EL (cell line): ENCODE measurements at places on chromosomes 3 and 15.
A peak's percentile ranks its signal among the peaks of the same experiment; 100 is the strongest.

- peak; percentile 87 for DNase-seq
These were observed 263.6 kb upstream of the HES1 start for GRCh38 chr3:193872265-193872753.

- no peak for DNase-seq
These were observed 38.2 kb upstream of the SUCLG2 start for GRCh38 chr3:67692621-67693020.

- DNase-seq, result no peak
These were observed 284.1 kb downstream of the FHIT start for GRCh38 chr3:60967141-60967540.

DNA sequence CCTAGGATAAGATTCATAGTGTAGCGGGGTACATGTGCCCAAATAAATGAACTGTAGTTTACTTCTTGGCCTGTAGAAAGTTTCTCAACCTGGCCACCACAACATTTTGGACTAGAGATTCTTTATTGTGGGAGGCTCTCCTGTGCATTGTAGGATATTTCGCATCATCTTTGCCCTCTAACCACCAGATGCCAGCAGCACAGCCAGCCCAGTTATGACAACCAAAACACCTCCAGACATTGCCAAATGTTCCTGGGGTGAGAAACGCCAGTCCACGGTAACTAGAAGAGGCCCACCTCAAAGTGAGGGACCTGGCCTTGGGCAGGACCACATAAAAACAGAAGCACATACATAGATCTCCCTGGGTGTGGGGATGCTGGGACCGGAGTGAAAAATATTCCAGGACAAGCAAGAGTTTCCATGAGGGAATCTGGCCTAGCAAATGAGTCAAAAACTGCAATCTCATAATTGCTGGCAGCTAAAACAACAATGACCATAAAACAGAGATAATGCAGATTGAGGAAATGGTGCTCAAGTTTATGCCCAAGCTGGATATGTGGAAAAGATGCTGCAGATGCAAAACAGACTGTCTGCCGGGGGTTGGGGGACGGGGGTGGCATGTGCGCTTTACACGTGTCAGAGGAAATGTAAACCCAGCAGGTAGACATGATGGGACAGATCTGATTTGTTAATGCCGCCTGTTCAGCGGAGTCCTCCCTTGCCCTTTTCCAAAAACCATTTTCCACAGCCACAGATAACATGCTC is 39.7 kb downstream of the ARHGEF3 start:
- DNase-seq, result no peak

GRCh38 chr3:48157202-48157840 is 30.9 kb downstream of the CDC25A start:
- DNase-seq, result peak; percentile 40

- DNase-seq, result no peak
These were observed 264.4 kb upstream of the NR2F2 start for GRCh38 chr15:96066126-96066525.

- DNase-seq, result no peak
These were observed 28.0 kb upstream of the DUSP7 start for GRCh38 chr3:52084216-52084945.

- DNase-seq, result peak; percentile 90
These were observed 318.4 kb upstream of the COL8A1 start for GRCh38 chr3:99319961-99320360.

DNA sequence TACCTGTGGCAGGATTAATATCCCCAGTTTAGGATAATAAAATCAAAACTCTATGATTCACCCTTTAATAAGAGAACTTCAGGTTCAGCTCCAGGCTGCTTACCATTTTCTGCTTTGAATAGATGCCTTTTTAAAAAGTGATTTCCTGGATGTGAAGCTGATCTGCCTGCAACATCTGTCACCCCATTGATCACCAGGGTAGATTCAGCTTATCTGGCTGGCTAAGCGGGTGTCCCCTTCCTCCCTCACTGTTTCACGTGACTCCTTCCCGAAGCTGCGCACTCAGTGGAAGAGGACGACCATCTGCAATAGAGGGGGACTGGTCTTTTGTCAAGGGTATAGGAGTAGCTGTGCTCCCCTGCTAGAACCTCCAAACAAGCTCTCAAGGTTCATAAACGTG is 128.1 kb downstream of the IL1RAP start:
- DNase-seq, result no peak

GRCh38 chr3:175208326-175208725 is 349.2 kb downstream of the NAALADL2 start:
- peak; percentile 16 for DNase-seq

- DNase-seq, result no peak
These were observed 1.6 kb upstream of the SEMA3B start for GRCh38 chr3:50267280-50267913.

GRCh38 chr3:165868088-165868487 is 30.9 kb upstream of the BCHE start:
- DNase-seq, result no peak

DNA sequence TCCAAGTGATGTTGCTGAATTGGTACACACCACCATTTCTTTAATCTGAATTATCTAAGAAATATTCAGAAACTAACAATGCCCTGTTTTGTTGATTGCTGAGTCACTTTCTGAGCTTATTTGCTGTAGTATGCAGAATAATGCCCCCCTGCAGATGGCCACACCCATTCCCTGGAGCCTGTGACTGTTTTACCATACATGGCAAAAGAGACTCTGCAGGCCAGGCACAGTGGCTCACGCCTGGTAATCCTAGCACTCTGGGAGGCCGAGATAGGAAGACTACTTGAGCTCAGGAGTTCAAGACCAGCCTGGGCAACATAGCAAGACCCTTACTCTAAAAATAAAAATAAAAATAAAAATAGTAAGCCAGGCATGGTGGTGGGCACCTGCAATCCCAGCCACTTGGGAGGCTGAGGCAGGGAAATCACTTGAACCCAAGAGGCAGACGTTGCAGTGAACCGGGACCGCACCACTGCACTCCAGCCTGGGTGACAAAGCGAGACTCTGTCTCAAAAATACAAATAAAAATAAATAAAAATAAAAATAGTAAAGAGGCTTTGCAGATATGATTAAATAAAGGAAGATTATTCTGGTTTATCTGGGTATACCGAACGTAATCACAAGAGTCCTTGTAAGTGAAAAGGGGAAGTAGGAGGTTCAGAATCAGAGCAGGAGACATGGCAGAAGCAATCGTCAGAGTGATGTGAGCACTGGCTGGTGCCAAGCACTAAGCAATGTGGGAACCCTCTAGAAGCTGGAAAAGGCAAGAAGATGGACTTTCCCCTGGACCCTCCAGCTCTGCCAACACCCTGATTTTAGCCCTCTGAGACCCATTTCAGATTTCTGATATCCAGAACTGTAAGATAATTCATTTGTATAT is 19.0 kb downstream of the PCYT1A start:
- DNase-seq, result peak; percentile 82

DNA sequence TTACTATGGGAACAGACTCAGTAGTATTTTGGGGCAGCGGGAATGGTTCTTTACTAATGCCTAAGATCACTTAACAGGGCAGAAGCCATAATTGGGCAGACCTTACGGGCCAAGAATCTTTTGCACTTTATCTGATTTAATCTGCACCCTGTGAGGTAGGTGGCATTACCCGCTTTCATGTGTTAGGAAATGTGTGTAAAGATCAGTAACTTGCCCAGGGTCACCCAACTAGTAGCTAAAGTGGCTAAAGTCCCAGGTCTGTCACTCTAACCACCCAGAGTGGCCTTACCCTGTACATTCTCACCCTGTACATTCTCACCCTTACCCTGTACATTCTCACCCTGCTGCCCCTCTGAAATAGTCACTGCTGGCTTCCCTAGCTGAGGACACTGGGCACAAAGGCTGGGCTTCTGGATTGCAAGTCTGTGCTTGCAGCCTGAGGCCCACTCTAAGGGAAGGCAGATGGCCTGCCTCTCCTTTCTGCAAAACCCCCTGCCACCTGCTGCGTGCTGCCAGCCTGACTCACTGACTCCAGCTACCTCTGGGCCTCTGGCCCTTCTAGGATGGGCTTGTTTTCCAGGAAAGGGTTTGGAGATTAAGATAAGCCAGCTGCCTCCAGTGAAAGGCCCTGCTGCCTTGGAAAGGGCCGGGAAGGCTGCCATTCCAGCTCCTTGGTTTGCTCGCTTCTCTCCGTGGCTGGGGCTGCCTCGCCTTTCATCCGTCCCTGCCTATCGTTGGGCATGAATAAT is 37.5 kb upstream of the MYZAP start:
- DNase-seq, result no peak

GRCh38 chr3:159897331-159898075 is 91.1 kb upstream of the IL12A start:
- peak; percentile 70 for DNase-seq

DNA sequence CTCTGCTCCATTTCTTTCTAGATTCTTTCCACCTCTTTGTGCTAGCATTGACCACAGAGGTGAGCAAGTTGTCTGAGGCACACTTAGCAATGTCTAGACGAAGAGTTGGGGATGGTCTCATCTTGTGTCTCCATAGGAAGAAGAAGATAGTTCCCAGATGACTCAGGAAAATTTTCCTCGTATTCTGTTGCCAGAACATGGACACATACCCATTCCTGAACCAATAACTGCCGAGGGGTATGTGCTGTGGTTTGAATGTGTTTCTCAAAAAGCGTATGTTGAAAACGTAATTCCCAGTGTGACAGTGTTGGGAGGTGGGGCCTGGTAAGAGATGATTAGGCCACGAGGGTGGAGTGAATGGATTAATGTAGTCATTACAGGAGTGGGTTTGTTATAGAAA is 107.5 kb upstream of the GALNT15 start:
- DNase-seq, result peak; percentile 98

DNA sequence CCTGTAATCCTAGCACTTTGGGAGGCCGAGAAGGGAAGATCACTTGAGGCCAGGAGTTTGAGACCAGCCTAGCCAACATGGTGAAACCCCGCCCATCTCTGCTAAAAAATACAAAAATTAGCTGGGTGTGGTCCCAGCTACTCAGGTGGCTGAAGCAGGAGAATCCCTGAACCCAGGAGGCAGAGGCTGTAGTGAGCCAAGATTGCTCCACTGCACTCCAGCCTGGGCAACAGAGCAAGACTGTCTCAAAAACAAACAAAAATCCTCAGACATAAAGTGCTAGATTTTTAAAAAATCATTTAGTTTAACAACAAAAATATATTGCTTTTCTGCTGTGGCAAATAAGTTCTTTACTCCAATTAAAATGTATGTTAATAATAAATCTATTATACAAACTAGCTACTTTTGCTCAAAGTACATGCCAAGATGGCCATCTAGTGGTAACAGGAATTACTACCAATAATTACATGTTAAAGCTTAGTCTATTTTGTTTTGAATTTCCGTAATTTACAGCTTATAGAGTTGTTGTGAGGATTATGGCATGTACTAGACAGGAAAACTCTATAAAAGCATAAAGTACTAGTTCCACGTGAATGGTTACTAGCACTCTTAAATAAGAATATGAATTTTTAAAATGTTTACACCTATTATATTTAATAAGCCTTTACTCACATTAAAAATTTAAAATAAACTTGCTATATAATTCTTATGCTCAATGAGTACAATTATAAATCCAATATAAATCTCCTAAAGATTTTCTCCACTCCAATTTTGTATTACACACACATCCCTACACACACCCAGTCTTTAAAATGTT is 39.0 kb downstream of the GABPB1 start:
- peak; percentile 49 for DNase-seq
